Stimulated activated CD8-positive, alpha-beta memory T cell treated with anti-CD3 and anti-CD28 coated beads, Interleukin-4, amount 100 ng/mL, for 1 hour (primary cell): ENCODE measurements at places on chromosomes 13 and 19.

GRCh38 chr19:34363094-34363493 lies 1.9 kb upstream of the GPI start:
- DNase-seq, result no peak

GRCh38 chr13:113493315-113493951 lies 2.9 kb upstream of the DCUN1D2 start:
- no peak for DNase-seq

GRCh38 chr19:28039677-28040381 lies 1173.1 kb downstream of the UQCRFS1 start:
- no peak for DNase-seq

GRCh38 chr13:46577696-46578589 lies 25.0 kb downstream of the LRCH1 start:
- DNase-seq, result no peak

DNA sequence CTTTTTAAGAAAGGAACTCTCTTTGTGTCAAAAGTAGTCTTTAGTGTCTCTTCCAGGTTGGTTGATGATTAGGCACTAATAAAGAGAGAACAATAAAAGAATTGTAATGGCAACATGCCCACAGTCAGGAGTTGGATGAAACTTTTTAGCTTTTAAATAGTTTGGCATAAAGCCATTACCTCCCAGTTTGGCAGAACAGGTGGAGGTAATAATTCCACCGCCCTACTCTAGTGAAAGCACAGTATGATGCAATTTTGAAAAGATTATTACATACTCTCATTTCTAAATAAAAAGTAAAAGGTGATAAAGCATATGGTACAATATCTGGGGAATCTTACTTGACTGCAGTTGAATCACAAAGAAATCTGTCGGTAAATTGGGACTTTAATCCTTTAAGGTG lies 497.6 kb downstream of the SUCLA2 start:
- DNase-seq, result no peak

DNA sequence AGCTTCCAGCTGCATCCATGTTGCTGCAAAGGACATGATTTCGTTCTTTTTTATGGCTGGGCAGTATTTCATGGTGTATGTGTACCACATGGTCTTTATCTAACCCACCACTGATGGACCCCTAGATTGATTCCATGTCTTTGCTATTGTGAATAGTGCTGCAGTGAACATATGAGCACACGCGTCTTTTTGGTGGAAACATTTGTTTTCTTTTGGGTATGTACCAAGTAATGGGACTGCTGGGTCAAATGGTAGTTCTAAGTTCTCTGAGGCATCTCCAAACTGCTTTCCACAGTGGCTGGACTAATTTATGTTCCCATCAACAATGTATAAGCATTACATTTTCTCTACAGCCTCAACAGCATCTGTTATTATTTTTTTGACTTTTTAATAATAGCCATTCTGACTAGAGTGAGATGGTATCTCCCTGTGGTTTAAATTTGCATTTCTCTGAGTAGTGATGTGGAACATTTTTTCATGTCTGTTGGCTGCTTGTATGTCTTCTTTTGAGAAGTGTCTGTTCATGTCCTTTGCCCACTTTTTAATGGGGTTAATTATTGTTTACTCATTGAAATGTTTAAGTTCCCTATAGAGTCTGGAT lies 6.8 kb upstream of the UBE2L5 start:
- DNase-seq, result no peak

DNA sequence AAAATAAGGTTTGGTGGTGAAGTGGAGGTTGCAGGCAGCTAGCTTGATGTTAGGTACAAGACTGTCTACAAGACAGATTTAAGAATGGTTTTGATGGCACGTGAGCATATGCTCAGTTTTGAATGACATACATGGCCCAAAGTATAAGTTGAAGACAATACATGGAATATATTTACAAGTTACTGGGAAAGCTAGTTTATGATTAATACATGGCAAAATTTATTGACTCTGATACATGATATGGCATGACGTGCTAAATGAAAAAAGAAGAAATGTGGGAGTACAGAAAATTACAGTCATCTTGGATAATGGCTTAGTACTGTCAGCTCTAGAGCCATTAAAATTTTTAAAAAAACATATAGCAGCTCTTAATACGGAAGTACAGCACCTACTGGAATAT lies 4.4 kb downstream of the KLF5 start:
- no peak for DNase-seq

DNA sequence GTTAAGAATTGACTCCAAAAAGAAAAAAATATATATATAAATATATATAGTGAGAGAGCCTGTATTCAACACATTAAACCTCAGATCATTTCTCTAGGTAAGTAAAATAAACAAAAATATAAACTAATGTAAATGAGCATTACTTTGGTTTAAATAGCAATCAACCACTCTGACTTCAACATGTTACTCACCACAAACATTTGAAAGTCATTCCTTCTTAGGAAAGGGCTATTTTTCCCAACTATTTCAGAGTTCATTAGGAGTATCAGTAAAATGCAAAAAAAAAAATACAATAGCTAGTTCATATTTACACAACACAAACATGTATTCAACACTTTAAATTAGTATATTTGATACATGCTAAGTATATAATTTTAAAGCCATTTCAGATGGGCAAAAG lies 40.5 kb downstream of the KLF12 start:
- no peak for DNase-seq

- no peak for DNase-seq
Measured at GRCh38 chr13:64074971-64075474, 2659.4 kb upstream of the PCDH20 start.

GRCh38 chr13:109162248-109163036 lies 533.0 kb downstream of the MYO16 start:
- no peak for DNase-seq

GRCh38 chr13:29969286-29969685 lies 118.9 kb upstream of the UBL3 start:
- no peak for DNase-seq

- peak; percentile 55 for DNase-seq
Measured at GRCh38 chr13:20924758-20925394, 22.3 kb upstream of the XPO4 start.

DNA sequence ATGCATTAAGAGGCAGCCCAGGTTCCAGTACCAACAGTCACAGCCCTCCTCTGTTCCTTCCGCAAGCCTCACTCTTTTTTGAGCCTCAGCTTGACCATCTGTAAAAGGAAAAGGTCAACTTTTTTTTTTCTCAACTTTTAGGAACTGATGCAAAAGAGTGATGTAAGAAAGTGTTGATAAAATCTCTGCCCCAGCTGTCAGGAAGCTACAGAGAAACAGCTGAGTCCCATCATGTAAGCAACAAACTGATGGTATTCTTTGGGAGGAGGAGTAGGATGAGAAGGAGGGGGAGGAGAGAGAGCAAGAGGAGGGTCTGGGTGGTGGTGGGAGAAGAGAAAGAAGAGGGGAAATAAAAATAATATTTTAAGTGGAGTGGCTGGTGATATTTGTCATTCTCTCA lies 233.9 kb upstream of the TSHZ3 start:
- DNase-seq, result no peak

DNA sequence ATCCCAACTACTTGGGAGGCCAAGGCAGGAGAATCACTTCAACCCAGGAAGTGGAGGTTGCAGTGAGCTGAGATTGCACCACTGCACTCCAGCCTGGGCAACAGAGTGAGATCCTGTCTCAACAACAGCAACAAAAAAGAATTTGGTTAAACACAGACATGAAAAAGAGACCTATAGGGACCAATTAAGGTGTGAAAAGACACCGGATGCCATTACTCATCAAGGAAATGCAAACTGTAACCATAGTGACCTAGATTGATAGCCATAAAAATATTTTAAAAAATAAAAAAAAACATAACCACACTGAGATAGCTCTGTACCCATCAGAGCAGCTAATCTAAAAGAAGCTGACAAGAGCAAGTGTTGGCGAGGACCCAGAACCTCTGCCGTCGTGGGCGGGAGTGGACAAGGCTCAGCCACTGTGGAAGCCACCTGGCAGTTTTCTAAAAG lies 37.1 kb upstream of the ISYNA1 start:
- no peak for DNase-seq

DNA sequence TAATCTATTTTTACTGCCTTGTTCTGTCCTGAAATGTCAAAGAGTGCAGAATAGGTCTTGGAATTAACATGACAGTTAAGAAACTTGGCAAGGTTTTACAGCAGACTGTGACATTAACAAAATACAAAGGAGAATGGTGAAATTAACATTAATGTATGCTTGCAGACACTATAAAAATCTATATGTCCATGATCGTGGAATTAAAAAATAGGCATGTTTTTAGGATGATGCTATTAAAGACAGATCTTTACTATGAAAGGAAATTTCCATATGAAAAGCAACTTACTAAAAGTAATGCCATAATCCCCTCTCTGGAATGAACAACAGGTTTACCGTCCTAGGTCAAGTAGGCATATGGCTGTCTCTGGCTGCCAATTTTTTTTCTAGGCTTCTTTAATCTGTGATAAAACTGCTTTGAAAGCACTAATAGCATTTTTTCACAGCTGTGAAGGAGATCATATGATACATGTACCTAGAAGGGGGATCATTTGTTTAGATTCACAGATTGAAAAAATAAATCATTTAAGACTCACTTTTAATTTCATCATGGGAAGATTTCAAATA lies 291.5 kb downstream of the ZNF536 start:
- DNase-seq, result no peak
